Renal cortex interstitium (tissue), 15 donors: ENCODE measurements at places on chromosomes 12 and 14. TPM values are rescaled to one million over a fixed set of nuclear protein-coding genes. Genes with fewer than 3 reads are reported as not detected.

GRCh38 chr14:77859934-77860570, 60.1 kb downstream of the ADCK1 start:
- no peak for DNase-seq

- DNase-seq: no peak
These were observed 53.2 kb downstream of the TESC start for GRCh38 chr12:117046011-117046369.

Gene TSPAN19
- 0.85 TPM for polyA plus RNA-seq

DNA sequence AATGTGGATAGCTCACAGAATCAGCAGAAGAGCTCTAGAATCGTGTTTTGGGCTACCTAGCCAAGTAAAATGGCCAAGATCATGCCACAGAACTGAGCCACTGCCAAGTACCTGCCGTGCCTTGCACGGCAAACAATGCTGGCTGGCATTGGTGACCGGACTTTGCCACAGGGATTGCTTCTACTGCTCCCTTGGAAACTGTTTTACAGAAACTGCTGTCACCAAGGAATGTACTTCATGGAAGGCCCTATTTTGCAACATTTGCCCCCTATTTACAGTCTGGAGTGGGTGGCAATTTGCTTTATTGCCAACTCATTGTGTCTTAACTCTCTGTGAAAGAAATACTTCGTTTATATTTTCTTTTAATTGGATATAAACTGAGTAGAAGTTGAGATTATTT, 49.0 kb downstream of the BORCS5 start:
- DNase-seq: no peak

GRCh38 chr12:123410041-123410412, 26.1 kb downstream of the KMT5A start:
- no peak for DNase-seq

- no peak for DNase-seq
These were observed 59.6 kb downstream of the FBXL14 start for GRCh38 chr12:1534748-1535147.

DNA sequence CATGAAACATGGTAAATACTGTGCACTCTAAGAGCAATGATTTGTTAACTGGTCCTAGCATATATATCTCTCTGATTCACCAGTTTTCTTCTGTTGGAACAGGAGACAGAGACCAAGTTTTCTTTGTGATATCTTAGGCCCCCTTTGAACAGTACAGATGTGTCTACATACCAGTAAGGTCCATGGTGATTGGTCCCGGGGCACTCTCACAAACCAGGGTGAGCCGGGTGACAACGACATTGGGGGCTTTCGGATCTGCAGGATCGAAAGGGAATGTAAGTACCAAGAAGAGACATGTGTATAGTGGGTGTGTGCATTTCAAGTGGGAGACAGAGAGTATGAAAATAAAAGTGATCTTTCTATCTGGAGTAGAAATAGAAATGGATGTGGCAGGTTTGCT, 11.3 kb upstream of the ERP27 start:
- DNase-seq: no peak

- DNase-seq: no peak
These were observed 214.2 kb downstream of the CACNA1C start for GRCh38 chr12:2266666-2267620.

GRCh38 chr12:57430112-57430930, 522 bp downstream of the R3HDM2 start:
- DNase-seq: no peak

- DNase-seq: no peak
These were observed 122.1 kb downstream of the CPNE8 start for GRCh38 chr12:38783304-38783703.

DNA sequence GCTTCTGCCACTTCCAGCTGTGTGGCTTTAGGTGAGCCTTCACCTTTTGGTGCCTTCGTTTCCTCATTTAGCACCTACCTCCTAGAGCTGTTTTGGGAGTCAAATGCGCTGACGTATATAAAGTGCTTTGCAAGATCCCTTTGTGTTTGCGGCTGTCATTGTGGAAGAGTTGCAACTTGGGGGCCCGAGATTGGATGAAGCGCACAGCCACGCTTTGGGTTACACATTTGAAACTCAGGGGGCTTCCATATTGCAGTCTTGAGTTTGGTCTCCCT, 636 bp upstream of the ARL6IP4 start:
- no peak for DNase-seq

Gene DLGAP5
- polyA plus RNA-seq: 21.7 TPM

DNA sequence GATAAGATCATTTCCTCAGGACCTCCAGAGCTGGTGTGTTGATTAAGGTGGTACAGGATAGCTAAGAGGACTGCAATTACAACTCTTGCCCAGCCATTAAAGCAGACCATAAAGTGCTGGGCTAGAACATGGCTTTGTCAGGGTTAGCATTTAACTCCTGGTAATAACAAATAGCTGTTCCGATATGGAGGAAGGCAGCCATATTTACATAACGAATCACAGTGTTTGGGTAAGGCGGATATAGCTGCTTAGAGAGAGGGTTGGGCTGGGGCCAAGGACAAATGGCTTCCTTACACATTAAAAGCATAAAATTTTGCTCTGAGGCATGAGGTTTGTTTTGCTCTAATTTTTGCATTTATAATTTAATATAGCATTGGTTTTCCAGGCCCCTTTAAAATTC, 297.7 kb upstream of the DDHD1 start:
- no peak for DNase-seq

DNA sequence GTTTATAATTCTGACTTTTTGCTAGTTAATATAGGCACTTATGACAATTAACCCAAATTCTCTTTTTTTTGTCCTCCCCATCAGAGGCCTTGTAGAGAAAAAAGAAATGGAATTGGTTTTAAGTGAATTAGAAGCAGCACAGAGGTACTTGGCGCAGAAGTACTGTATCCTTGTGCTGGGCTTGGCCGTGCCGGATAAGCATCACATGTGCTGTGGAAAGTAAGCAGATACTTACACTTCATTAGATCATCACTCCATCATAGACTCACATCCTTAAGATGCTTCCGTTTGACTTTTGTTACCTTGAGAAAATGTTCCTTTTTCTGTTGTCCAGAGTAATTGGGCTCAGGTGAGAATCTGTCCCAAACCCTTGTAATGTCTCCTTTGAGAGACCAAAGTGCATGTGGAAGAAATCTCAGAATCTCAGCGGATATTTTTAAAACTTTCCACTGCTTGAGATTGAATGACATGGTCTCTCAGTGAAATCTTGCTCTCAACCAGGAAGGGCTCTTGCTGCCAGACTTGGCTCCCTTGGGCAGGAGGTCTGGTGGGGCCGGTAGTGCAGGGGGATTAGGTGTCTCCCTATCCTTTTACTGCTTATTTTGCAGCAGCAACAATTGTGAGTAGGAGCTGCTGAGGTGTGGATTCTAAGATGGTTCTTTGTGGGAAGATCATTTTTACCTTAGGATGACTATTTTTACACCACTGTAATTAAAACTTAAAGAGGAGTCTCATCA, 24.8 kb downstream of the PPP1R36 start:
- no peak for DNase-seq

GRCh38 chr12:1632702-1633101, 3.7 kb downstream of the WNT5B start:
- DNase-seq: no peak

- DNase-seq: no peak
These were observed 29.4 kb downstream of the NPC2 start for GRCh38 chr14:74463697-74464096.

DNA sequence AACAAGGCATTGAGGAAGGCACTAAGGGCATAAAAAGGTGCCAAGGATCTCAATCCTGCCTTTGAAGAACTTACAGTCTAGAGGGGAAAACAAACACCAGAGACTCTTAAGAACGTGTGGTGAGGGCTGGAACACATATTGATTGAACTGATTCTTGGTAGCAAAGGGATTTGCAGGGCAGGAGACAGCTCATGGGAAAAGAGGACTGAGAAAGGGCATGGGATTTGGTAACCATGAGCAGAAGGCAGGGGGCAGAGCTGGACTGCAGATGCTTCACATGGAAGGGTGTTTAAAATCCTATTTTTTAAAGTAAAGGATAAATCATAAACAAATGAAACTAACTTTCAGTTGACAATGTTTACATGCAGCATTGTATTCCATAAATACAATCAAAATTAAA, 203.1 kb downstream of the ITPR2 start:
- peak; percentile 5 for DNase-seq

DNA sequence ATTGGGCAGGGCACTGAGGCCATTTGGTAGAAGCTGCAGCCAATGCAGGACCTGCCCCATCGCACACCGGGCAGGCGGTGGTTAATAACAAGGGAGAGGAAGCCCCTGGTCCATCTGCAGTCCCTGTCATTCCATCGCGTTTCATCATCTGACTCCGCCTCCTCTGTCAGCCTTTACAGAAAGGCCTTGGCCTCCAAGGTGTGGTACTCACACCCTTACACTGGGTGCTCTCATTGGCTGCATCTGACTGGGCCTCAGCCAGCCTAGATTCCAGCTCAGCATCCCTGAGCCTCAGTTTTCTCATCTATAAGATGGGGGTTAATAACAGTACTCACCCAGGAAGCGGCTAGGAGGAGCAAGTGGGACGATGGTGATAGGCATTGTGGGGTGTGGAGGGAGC, 14.7 kb upstream of the HHIPL1 start:
- DNase-seq: no peak

Gene TRIM9
- 1.8 TPM for polyA plus RNA-seq

DNA sequence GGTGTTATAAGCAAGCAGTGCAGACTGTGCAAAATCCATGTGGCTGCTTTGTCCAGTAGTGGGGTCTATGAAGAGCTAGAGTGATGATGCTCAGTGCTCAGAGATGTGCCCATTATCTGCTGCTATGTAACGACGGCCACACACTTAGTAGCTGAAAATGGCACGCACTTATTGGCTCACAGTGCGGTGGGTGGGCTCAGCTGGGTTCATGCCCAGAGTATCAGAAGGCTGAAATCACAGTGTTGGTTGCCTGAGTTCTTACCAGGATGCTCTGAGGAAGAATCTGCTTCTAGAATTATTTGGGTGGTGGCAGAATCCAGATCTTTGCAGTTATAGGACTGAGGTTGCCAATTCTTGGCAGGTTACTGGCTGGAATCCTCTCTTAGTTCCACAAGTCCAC, 124.7 kb downstream of the SLC15A4 start:
- no peak for DNase-seq

- no peak for DNase-seq
These were observed 245.3 kb downstream of the ZFP36L1 start for GRCh38 chr14:68547305-68548193.

- DNase-seq: no peak
These were observed 35.0 kb upstream of the BCL7A start for GRCh38 chr12:121986489-121987245.

DNA sequence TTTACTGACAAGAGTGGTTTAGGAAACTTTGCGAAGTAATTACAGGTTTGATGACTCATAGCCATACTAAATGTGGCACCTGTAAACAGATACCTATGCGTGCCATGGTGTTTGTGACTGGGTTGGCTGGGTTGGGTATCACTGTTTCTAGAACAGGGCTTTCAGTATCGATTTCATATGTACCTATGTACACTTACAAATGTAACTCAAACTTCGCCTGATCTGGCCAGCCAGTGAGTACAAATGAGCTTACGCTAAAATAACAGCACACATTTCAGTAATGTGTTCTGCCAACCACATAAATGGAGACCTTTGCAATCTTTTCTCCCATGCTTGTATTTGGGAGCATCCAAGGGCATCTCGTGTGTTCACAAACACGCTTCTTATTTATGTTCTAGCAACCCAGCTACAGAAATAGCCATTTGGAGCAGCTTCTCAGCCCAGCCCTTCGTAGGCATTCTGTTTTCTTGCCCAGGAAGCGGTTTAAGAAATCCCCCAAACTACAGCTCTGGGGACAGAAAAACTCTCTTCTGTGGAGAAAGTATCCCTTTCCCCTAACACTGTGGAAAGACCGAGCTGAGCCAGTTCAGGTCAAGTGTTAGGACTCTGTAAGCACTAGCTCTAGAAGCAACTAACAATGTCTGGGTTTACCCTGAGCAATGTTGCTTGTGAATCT, 42.3 kb upstream of the MDM1 start:
- DNase-seq: no peak

- DNase-seq: no peak
These were observed 804 bp downstream of the GAPDH start for GRCh38 chr12:6534945-6535696.

DNA sequence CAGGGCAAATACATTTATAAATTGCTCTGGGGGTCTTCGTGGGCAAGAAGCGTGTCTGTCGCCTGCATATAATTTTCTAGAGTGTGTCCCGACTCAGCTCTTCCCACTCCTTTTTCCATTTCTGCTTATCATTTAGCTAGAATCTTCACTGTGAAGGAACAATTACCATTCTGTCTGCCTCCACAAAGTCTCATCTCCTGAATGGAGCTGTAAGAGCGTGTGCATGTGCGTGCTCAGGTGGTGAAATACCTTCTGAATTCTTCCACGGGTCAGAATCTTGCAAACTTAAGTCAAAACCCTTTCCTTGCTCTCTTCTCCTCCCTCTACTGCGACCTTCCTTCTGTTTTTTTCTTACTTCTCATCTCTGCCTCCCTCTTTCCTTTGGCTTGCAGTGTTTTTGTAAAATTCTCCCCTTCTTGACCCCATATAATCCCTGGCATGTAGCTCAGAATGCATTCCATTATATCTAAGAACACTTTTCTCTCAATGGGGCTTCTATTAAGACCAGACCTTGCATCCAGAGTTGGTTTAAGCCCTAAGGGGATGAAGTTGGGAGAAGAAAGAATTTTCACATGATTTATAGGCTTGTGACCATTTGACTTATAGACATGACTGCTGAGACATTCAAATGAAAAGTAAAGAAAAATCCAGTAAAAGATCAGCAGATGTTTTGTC, 25.0 kb upstream of the GSG1 start:
- no peak for DNase-seq

- no peak for DNase-seq
These were observed 1.0 kb downstream of the ELK3 start for GRCh38 chr12:96194971-96195844.

- no peak for DNase-seq
These were observed 645 bp downstream of the JDP2 start for GRCh38 chr14:75428230-75429104.
